A549 treated with ZK216348 at 1 μM for 4 hours (cell line): ENCODE measurements at places on chromosomes 16 and 17. TPM values are rescaled to one million over a fixed set of nuclear protein-coding genes. Genes with fewer than 3 reads are reported as not detected.

Gene KCTD19
- 0.06 to 0.45 TPM in 2 of 5 replicates, not detected in the others for total RNA-seq

Gene MT1X
- 269 to 464 TPM (median 369 TPM) in 5 replicates for total RNA-seq

Gene BEAN1
- total RNA-seq = 2.8 to 5.1 TPM (median 3.8 TPM) in 5 replicates

Gene TOX3
- total RNA-seq = 0.07 to 0.67 TPM (median 0.23 TPM) in 5 replicates

Gene ATP1B2
- 0.20 to 0.74 TPM (median 0.22 TPM) in 5 replicates for total RNA-seq

Gene CACNA1G
- 1.9 to 5.0 TPM (median 4.9 TPM) in 5 replicates for total RNA-seq

Gene CCL15
- not detected in 5 replicates for total RNA-seq

Gene TRIM72
- total RNA-seq = 0.06 to 0.12 TPM (median 0.09 TPM) in 3 of 5 replicates, not detected in the others

Gene KAT8
- 32.5 to 46.4 TPM (median 43.1 TPM) in 5 replicates for total RNA-seq

Gene PRKCB
- 0.20 to 0.41 TPM (median 0.25 TPM) in 5 replicates for total RNA-seq

Gene ZDHHC7
- 57.4 to 74.5 TPM (median 73.1 TPM) in 5 replicates for total RNA-seq

Gene DNASE1
- total RNA-seq = 0.90 to 4.3 TPM (median 4.2 TPM) in 5 replicates

Gene ITGB3
- 2.7 to 5.7 TPM (median 4.7 TPM) in 5 replicates for total RNA-seq

Gene TP53TG3
- total RNA-seq = 0.39 to 0.70 TPM (median 0.55 TPM) in 3 of 5 replicates, not detected in the others

Gene NEUROD2
- 0.18 TPM in 1 of 5 replicates, not detected in the others for total RNA-seq

Gene TMEM100
- not detected in 5 replicates for total RNA-seq

Gene DHRS7C
- total RNA-seq = not detected in 5 replicates

Gene JUP
- total RNA-seq = 60.0 to 143 TPM (median 119 TPM) in 5 replicates

Gene MT4
- not detected in 5 replicates for total RNA-seq

Gene CHST5
- total RNA-seq = 0.08 TPM in 1 of 5 replicates, not detected in the others

Gene DBNDD1
- 38.4 to 67.1 TPM (median 61.3 TPM) in 5 replicates for total RNA-seq

Gene MOSMO
- total RNA-seq = 6.5 to 13.1 TPM (median 11.2 TPM) in 5 replicates

Gene ST6GALNAC1
- 0.27 to 0.60 TPM in 2 of 5 replicates, not detected in the others for total RNA-seq

Gene OR3A3
- total RNA-seq = 0.07 TPM in 1 of 5 replicates, not detected in the others

Gene PIRT
- not detected in 5 replicates for total RNA-seq

Gene RHBDF1
- total RNA-seq = 15.9 to 34.2 TPM (median 28.7 TPM) in 5 replicates

Gene NPTX1
- 89.4 to 202 TPM (median 153 TPM) in 5 replicates for total RNA-seq

Gene OR1D5
- total RNA-seq = not detected in 5 replicates
